ENCODE measurements at places on chromosomes 6 and 20. TPM values are rescaled to one million over a fixed set of nuclear protein-coding genes. Genes with fewer than 3 reads are reported as not detected.

Gene TTLL9
- polyA plus RNA-seq, result not detected

Gene PRND
- polyA plus RNA-seq, result not detected

Gene GDAP1L1
- 0.60 TPM for polyA plus RNA-seq

Gene RPP40
- polyA plus RNA-seq, result 6.5 TPM

All from sigmoid colon (tissue), 7 donors.